ENCODE measurements at places on chromosomes 13 and 19. TPM values are rescaled to one million over a fixed set of nuclear protein-coding genes. Genes with fewer than 3 reads are reported as not detected.

PCP2 gene
- total RNA-seq = not detected

GJB6 gene
- total RNA-seq = not detected

RYR1 gene
- 0.28 TPM for total RNA-seq

ARL11 gene
- total RNA-seq = not detected

S1PR2 gene
- total RNA-seq = 10.0 TPM

KIR2DL1 gene
- total RNA-seq = not detected

ETV2 gene
- 1.3 TPM for total RNA-seq

ZNF560 gene
- total RNA-seq = 5.7 TPM

EDNRB gene
- total RNA-seq = 0.07 TPM

ADPRHL1 gene
- 4.4 TPM for total RNA-seq

DNA sequence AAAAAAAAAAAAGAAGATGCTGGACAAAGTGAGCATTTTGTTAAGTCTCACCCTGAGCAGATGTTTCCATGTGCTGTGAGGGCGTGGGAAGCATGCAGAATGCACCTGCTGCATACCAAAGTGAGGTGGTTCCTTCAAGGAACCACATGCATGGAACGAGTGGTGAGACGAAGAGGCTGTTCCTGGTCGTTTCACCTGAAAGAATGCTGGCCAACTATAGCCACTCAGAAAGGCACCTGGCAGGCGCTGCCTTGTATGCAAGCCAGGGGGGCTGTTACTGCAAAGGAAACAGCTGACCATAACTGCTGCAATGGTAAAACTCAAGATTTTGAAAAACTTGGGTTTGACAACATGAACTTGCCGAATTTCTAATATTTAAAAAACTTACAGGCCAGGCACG lies 14.7 kb downstream of the MIER2 start:
- no peak overlapping the region for H3K27ac ChIP-seq
- H3K4me1 ChIP-seq = no peaks in the 10 kb centered on the region
- H3K27me3 ChIP-seq = no peaks in the 10 kb centered on the region
- DNase-seq = no peak
- peaks cover 72% of the 10 kb centered on the region for H3K36me3 ChIP-seq

- no peak for DNase-seq
- H3K27me3 ChIP-seq = no peaks in the 10 kb centered on the region
- H3K27ac ChIP-seq = no peak overlapping the region
These were observed 17.8 kb upstream of the CABP5 start for GRCh38 chr19:48061401-48062344.

DNA sequence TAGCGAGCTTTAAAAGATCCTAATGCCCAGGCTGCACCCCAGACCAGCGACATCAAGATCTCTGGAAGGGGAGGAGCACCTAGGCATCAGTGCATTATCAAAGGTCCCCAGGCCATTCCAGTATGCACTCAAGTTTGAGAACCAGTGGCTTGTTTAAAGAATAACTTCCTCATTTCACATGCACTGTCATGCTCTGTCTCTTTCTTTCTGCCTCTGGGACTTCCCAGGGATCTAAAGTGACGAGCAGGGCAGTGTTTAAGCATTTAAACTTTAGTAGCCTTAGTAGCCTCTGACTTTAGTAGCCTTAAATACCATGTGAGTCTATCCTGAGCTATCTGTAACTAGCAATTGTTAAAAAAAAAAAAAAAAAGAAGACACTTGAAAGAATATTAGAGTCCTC lies 8.9 kb upstream of the FARP1 start:
- no peak overlapping the region for H3K4me3 ChIP-seq
- no peaks in the 10 kb centered on the region for H3K27me3 ChIP-seq
- H3K4me1 ChIP-seq = no peaks in the 10 kb centered on the region
- H3K27ac ChIP-seq = no peak overlapping the region
- H3K36me3 ChIP-seq = no peaks in the 10 kb centered on the region

DNA sequence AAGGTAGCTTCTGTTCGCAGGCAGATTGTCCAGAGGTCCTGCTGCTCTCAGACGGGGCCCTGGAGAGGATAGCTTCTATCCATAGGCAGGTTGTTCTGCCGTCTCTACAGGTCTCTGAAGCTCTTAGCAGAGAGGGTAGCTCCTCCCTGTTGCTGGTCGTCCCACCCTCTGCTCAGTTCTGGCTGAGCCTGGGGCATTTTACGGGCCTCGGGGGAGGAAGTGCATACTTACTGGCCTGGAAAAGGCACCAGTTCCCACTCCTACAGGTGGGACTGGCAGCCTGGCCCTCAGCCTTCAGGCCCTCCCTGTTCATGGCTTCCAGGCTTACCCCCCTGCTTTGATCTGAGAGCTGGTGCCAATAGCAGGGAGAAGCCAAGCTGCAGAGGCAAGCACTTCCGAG lies 42.3 kb downstream of the USPL1 start:
- no peak overlapping the region for H3K4me3 ChIP-seq
- H3K36me3 ChIP-seq = peaks cover 38% of the 10 kb centered on the region
- peaks cover 20% of the 10 kb centered on the region for H3K4me1 ChIP-seq
- H3K27me3 ChIP-seq = no peaks in the 10 kb centered on the region

DNA sequence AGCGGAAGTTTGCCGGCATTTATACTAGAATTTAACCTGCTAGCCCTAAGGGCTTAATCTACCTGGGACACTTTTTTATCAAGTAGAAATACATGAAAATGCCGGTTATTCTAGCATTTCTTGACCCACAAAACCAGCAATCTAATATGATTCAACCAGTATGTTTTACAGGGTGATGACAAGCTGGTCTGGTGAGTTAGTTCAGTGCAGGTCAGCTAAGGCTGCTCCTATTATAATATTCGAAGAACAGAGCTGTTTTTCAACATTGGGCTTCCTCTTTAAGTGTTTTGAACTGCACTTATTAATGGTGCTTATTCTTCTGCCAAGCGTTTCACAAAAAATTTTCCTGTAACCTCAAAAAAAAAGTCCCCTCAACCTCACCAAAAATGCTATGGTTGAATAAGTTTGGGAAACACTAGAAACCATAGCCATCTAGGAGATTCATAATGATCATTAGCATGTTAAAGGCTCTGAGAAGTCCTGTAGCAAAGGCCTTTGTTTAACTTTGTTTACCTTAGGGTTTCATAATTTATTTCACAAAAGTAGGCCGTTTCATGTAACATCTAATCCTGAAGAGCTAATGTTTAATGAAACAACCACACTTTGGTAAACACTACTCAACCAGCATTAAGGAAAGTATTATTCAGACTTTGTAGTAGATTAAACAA lies 526.6 kb downstream of the KLF12 start:
- H3K27me3 ChIP-seq = no peaks in the 10 kb centered on the region
- no peaks in the 10 kb centered on the region for H3K4me1 ChIP-seq
- no peak for DNase-seq

- no peak overlapping the region for H3K4me3 ChIP-seq
- H3K27me3 ChIP-seq = no peaks in the 10 kb centered on the region
These were observed 3.9 kb upstream of the PCDH17 start for GRCh38 chr13:57627663-57628062.

- H3K36me3 ChIP-seq = no peaks in the 10 kb centered on the region
- no peak overlapping the region for H3K27ac ChIP-seq
- no peaks in the 10 kb centered on the region for H3K27me3 ChIP-seq
- no peaks in the 10 kb centered on the region for H3K4me1 ChIP-seq
- no peak for DNase-seq
These were observed 122.3 kb upstream of the GPC6 start for GRCh38 chr13:93104270-93104669.

DNA sequence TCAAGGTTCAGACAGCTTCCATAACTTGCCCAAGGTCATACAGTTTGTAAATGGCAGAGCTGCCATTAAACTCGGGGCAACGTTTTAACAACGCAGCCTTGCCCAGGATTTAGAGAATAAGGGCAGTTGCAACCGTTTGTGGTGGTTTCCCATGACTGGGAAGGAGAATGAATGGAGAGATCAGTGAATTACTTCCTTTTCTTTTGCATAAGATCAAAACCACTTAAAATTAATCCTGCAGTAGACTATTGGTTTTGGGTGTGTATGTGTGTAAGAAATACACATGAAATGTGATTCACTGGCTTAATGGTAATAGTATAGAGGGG lies 179.1 kb upstream of the MIR17HG start:
- no peak overlapping the region for H3K4me3 ChIP-seq
- H3K27me3 ChIP-seq = peaks cover 99% of the 10 kb centered on the region
- H3K36me3 ChIP-seq = no peaks in the 10 kb centered on the region
- no peak overlapping the region for H3K27ac ChIP-seq
- DNase-seq = no peak
- peaks cover 10% of the 10 kb centered on the region for H3K4me1 ChIP-seq

DNA sequence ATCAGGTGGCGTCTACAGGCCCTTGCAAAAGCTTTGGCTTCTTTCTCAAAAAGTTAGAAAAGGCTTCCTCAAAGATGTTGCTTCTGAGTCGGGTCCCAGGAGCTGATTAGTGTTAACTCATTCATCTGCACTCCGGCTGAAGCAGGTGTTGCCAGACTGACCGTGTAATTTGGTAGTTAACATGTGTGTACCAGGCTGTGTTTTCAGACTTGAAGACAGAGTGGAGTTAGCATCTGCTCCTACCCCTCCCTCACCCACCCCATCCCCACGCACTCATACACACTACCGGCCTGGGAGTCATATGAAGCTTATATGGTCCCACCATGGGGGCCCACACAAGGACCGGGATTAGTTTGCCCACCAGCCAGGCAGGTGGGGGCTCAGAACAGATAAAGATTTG lies 111.5 kb downstream of the DNAJC15 start:
- no peaks in the 10 kb centered on the region for H3K36me3 ChIP-seq
- H3K27ac ChIP-seq = no peak overlapping the region
- no peak for DNase-seq
- H3K27me3 ChIP-seq = no peaks in the 10 kb centered on the region
- no peak overlapping the region for H3K4me3 ChIP-seq

DNA sequence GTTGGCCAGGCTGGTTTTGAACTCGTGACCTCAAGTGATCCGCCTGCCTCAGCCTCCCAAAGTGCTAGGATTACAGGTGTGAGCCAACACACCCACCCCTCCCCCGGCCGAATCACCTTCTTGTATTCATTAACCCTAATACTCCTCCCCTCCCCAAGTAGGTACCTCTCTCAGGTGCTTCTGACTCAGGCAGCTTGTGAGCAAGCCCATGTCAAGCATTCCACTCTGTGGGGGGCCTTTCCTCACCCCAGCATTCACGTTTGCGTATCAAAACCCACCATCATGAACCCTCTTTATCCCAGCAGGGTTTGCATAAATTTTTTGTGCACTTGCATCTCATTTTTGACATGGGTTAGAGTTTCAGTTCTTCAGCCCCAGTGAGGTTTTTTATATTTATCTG lies 23.6 kb upstream of the RFXAP start:
- no peaks in the 10 kb centered on the region for H3K4me1 ChIP-seq
- no peak overlapping the region for H3K4me3 ChIP-seq
- H3K27me3 ChIP-seq = no peaks in the 10 kb centered on the region
- H3K27ac ChIP-seq = no peak overlapping the region
- no peaks in the 10 kb centered on the region for H3K36me3 ChIP-seq

DNA sequence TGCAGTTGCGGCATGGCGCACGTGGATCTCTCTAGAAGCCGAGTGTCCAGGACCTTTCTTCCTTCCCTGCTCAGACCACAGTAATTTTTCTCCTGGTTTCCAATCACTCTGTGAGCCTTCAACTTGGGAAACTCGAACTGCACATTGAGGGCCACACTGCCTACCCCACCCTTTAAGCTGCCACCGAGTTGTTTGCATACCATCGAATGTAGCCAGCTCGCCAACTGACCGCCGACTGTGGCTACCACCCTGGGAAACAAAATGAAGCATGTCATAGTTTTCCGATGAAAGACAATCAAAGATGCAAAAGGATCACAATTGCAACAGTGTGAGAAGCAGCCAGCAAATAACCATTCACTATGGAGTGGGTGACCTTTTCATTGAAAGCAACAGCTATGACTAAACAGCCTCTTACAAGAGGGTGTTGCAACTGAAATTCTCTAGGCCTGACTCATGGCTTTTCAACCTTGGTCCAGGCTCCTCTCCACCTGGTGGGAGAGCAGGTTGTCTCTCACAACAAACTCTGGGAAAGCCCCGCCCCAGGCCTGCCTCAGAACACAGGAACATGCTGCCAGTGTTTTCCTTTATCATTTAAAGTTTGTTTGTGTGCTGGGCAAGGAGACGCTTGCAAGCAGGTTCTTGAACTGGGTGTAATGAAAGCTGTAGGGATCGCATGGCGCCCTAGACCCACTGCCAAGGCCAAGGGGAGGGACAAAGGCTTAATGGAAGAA lies 141.7 kb upstream of the SERP2 start:
- DNase-seq = no peak
- no peak overlapping the region for H3K4me3 ChIP-seq
- no peak overlapping the region for H3K27ac ChIP-seq
- H3K27me3 ChIP-seq = no peaks in the 10 kb centered on the region

GRCh38 chr13:50244355-50244712 lies 229.1 kb downstream of the KCNRG start:
- H3K27me3 ChIP-seq = no peaks in the 10 kb centered on the region
- H3K27ac ChIP-seq = no peak overlapping the region
- no peaks in the 10 kb centered on the region for H3K4me1 ChIP-seq
- no peak for DNase-seq
- no peak overlapping the region for H3K4me3 ChIP-seq

- H3K27ac ChIP-seq = no peak overlapping the region
- no peak overlapping the region for H3K4me3 ChIP-seq
- no peaks in the 10 kb centered on the region for H3K4me1 ChIP-seq
- H3K27me3 ChIP-seq = no peaks in the 10 kb centered on the region
- no peaks in the 10 kb centered on the region for H3K36me3 ChIP-seq
- no peak for DNase-seq
These were observed 289.4 kb downstream of the FOXO1 start for GRCh38 chr13:40376867-40377535.
